ENCODE measurements at places on chromosomes 4 and X. TPM values are rescaled to one million over a fixed set of nuclear protein-coding genes. Genes with fewer than 3 reads are reported as not detected.
A peak's percentile ranks its signal among the peaks of the same experiment; 100 is the strongest.

Gene GAGE1
- polyA plus RNA-seq, result not detected

DNA sequence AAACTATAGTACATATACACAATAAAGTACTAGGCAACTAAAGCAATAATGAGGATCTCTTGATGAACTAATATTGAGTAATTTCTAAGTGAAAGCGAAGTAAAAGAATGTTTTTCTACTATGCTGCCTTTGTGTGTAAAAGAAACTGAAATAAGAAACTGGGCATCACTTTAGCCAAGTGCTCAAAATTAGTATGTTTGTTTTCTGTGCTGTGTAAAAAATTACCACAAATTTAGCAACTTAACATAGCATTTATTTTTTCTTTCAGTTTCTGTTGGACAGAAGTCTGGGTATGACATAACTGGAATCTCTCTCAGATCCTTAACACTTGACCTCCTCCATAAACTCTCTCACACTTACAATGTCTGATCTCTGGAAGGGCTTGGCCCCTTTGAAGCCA, 687.1 kb upstream of the MAGEB2 start:
- DNase-seq, result no peak

DNA sequence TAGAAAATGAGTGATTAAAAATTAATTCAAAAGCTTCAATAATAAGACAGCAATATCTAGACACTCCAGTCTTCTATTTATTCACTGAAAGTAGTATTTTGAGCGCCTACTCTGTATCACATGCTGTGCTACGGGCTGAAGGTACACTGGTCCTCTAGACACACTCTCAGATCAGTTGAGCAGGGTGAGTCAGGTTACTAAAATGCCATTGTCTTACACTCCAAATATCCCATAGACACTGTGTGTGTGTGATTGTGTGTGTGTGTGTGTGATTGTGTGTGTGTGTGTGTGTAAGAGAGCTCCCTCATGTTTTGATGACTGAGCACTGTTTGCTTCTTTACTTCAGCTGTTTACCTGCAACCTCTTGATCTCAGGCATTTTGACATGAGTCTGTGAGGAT, 342.8 kb upstream of the BOD1L1 start:
- no peak for DNase-seq

GRCh38 chr4:182221987-182222386, 21.2 kb upstream of the TENM3 start:
- no peak for DNase-seq

- peak; percentile 23 for DNase-seq
Observed at GRCh38 chr4:37675587-37676290, 10.4 kb downstream of the RELL1 start.
